Type B pancreatic cell (in vitro differentiated cells): ENCODE measurements at places on chromosomes 12 and 14.
A peak's percentile ranks its signal among the peaks of the same experiment; 100 is the strongest.

DNA sequence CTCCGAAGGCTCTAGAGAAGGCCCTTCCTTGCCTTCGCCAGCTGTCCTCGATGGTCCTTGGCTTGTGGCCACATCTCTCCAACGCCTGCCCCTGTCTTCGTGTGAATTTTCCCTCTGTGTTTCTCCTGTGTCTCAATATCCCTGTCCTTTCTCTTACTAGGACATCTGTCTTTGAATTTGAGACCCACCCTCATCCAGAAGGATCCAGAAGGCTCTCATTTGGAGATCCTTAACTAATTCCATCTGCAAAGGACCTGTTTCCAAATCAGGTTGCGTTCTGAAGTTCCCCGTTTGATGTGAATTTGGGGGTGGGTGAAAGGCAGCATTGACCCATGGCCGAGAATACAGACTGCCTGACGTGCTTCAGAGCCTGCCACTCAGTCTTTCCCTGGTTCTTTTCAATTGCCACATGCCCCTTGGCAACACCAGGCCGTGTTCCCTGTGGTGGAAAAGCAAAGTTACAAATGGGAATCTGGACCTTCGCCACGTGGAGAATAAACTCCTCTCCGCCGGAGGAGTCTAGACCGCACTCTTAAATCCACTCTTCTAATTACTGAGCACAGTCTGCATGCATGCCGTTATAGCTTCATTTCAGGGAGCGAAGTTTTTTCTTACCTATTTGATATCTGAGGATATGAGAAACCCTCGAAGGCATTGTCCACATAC, 158.8 kb downstream of the TMEM132C start:
- DNase-seq, result no peak

GRCh38 chr14:102727336-102728095, 49.7 kb upstream of the TRAF3 start:
- DNase-seq, result peak; percentile 24

- peak; percentile 24 for DNase-seq
These were observed 56.8 kb downstream of the RPH3A start for GRCh38 chr12:112848338-112848715.

DNA sequence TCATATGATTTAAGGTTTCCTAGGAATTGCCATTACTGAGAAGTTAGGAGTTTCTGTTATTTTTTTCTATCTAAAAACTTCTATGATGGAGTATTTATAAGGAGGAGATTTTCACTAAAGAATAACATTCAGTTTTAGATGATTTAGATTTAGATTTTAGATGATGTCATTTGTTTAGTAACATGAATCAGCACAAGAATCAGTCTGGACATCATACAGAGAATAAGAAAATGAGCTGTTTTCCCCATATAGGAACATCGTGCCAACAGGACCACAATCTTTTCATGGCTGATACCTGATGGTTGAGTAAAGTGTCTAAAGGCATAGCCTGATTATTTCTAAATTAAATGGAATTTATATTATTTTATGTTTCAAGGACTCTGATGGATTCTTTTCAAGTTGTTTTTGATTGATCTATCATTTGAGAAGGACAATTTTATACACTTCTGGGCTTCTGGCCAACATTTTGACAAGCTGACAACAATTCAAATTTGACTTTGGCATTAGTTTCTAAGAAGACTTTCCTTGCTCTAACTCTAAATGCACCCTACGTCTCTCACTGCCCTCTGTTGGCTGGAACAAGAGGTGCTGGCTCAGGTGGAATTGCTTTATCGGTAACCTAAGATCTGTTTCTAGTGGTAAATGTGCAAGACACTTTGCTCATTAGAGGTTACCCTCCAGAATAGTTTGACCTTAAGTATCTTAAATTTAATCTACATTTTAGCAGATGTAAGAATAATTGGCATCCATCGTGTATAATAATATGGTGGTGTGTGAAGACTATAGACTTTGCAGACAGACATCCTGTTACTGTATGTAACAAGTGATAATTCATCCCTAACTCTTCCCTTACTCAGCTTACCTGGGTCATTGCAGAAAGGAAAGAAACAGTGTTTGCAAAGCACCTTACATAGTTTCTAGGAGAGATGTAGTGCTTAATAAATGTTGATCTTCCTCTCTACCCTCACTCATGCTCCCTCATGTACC, 42.8 kb upstream of the CPSF6 start:
- DNase-seq, result no peak

- DNase-seq, result no peak
These were observed 43.3 kb downstream of the GALNT8 start for GRCh38 chr12:4763549-4763948.

DNA sequence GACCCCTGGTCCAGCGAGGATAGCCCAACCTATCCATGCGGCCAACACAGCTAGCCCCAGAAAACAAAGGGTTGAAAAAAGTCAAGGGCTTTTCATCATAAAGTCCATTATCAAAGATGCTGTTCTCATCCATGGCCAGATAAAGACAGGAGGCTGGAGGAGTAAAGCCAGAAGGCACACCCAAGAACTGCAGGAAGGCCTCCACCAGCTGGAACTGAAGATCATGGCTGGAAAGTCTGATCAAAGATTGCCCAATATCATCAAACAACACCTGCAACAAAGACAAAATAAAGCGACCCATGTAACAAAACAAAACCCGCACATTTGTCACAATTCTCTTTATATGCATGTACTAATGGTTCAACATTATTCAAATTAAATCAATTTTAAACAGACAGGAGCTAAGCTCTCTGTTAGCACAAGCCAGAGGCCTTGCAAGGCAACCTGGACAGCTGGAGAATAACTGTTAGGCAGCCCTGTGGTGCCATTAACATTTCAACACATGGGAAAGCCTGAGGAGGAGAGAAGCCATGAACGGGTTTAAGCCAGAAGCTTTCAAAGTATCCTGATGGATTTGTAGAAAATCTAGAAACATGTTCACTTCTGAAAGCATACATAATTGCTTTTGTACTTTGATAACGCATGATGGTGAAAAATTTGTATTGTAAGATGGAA, 34.1 kb downstream of the PSMC1 start:
- DNase-seq, result no peak

DNA sequence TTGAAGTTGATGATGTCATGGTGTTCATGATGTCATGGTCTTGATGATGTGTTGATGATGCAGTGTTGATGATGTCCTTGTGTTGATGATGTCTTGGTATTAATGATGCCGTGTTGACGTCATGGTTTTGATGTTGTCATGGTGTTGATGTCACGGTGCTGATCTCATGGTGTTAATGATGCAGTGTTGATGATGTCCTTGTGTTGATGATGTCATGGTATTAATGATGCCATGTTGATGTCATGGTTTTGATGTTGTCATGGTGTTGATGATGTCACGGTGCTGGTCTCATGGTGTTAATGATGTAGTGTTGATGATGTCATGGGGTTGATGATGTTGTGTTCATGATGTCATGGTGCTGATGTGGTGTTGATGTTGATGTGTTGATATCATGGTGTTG, 48.0 kb upstream of the RIMBP2 start:
- no peak for DNase-seq

DNA sequence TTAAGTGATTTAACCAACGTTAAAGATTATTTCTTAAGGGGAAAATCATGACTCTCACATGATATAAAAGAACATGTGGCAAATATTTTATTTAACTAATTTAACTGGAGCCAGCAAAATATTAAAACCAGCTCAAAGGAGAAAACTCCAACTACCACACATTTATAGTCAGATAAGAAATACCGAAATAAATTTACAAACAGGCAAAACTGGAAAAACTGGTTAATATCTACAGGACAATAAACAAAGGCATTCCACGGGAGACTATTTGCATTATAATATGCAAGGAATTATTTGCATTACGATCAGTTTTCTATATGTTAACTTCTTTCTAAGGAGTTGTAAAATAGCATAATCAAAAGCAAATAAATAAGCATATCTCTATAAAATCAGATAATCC, 13.8 kb upstream of the BCL2L14 start:
- DNase-seq, result no peak

GRCh38 chr14:50865391-50866076, 6.3 kb upstream of the ABHD12B start:
- DNase-seq, result no peak
